ENCODE measurements at places on chromosomes 5 and 9.

GRCh38 chr9:93365427-93366118 is 85.9 kb upstream of the FAM120A start:
- DNase-seq, result no peak

- no peak for DNase-seq
Measured at GRCh38 chr5:56115589-56115988, 117.5 kb downstream of the ANKRD55 start.

DNA sequence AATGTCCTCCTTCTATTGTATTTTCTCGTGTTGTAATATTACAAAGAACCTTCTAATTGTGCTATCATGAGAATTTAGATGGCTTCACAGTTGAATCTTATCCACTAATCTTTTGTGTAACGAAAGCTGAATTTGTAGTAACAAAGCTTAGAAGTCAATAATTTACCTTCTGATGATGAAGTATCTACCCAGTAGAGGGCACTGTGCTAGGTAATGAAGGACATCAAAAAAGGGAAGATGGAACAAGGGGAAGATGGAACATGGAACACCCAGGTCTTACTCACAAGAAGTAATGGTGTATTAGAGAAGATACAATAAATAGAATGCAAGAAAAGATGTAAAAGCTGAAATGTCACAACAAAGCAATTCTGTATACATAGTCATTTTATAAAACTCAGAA is 131.0 kb upstream of the CCNG1 start:
- DNase-seq, result no peak

DNA sequence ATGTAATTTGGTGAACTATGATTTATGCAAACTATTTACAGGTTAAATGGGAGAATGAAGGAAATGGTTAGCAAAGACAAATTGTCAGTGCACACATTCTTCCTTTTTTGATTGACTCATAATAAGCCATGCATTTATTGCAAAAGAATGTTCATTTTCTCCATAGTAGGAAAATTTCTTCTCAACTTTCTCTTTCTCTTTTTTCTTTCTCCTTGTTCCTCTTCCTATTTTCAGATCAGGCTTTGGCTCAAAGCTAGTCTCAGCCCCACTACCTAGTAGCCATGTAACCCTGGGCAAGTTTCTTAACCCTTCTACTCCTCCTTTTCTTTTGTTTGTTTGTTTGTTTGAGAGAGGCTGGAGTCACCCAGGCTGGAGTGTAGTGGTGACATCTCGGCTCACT is 156.6 kb downstream of the PIK3R1 start:
- DNase-seq, result no peak

GRCh38 chr5:98402130-98402529 is 371.3 kb upstream of the RGMB start:
- no peak for DNase-seq

DNA sequence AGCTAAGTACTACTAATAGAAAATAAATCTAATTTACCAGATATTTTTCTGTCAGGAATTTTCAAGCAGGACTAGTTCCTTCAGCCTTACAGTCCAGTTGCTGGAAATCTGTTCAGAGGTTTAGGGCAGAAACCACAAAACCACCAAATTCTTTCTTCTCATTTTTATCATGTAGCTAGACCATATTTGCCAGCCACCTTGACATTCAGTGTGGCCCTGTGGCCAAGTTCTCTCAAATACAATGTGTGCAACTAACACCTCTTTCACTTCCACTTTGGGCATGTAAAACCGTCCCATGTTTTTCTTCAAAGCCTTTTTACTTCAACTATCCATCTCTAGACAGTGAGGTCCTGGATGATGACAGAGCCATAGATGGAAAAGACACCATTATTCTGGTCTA is 1133.2 kb upstream of the CDH18 start:
- DNase-seq, result no peak

- no peak for DNase-seq
Measured at GRCh38 chr9:86589273-86589672, 235.1 kb upstream of the TUT7 start.

DNA sequence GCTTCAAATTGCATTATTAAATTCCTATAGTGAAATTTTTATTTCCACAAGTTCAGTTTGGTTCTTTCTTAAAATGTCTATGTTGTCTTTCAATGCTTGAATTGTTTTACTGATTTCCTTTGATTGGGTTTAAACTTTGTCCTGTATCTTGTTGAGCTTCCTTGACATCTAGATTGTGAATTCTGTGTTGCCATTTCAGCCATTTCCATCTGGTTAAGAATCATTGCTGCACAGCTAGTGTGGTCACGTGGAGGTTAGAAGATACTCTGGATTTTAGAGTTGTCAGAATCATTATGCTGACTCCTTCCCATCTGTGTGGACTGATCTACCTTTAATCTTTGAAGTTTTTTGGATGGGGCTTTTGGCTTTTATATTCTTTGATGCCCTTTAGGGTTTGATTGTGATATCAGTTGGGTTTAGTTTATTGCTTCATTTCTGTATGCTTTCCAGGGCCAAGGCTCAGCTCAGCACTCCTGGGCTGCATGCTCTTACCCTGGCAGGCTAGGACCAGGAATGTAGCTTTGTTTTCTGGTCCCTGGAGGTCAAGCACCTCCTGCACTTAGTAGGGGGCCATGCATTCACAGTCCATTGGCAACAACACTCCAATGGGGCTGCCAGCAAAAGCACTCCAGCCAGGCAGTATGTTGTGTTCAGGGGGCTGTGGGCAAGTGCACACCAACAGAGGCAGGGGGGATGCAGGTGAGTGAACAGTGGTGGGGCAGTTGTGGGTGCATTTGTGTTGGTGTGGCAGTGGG is 141.4 kb downstream of the PRR16 start:
- no peak for DNase-seq

DNA sequence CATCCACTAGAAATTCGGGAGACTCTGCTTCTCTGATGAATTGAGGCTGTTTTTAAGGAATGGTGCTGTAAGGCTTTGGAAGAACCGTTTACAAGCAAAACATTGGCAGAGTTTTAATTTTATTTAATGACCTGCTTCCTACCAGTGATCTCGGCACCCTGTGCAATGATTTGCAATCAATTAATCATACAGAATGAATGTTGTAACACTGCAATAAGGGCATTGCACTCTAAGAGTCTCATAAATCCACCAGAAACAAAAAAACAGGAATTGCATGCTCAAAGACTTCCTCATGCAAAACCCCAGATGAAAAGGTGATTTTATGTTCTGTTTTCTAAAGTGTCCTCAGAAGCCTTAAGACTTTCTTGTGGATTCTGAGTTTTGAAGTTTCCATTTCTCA is 295.7 kb downstream of the ARHGEF28 start:
- no peak for DNase-seq

GRCh38 chr5:36200513-36200912 is 41.2 kb downstream of the NADK2 start:
- no peak for DNase-seq

GRCh38 chr5:74196233-74196632 is 444.3 kb downstream of the ENC1 start:
- DNase-seq, result no peak

DNA sequence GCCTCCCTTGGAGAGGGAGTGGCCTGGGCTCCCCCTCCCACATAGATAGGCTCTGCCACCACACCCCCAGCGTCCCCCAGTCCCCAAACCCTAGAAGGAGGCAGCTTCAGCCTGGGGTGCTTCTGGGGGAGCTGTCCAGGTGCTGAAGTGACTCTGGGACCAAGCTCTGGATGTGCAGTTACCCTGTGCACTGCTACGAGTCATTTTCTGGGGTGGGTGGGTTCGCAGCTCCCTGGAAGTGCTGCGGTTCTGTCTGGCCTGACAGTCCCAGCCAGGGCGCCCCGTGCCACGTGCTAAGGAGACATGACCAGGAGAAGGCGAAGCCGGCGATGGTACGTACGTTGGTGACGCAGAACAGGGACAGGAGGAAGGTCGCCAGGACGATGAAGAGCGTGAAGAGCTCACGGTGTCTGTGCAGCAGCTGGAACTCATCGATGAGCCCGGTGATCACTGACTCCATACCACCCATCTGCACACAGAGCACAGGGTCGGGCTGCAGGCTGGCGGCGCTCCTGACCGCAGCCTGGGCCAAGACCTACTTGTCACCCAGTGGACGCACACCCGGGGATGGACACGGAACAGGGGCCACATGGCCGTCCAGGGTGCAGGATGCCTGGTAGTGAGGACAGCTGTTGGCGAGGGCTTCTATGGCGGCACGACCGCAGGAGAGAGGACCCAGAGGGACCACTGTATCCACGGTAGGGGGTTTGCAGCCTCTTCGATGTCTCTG is 35.7 kb downstream of the SLC6A3 start:
- DNase-seq, result no peak

DNA sequence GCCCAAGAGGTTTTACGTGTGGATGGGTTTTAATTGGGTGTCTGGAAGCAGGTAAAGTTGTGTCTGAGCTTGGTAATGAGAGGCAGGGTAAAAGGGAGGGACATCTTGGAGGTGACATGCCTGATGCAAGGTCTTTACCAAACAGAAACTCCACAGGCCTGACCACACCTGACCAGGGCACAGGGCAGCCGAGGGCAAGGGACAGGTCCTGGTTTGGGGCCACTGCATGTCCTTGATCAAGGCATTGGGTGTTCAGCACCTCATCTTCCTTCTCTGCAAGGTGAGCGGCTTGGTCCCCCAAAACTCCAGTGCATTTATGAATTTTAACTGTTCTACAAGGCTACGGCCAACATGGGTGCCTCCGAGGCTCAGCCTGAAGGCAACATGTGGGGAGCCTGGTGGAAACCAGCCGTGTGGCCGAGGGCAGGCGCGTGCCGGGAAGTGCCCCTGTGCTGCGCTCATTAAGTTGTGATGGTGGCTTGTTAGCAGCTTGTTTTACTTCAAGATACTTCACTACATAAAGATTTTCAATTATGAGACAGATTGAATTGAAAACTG is 30.7 kb upstream of the LPCAT1 start:
- no peak for DNase-seq

GRCh38 chr9:132046456-132046855 is 33.2 kb downstream of the MED27 start:
- DNase-seq, result no peak

DNA sequence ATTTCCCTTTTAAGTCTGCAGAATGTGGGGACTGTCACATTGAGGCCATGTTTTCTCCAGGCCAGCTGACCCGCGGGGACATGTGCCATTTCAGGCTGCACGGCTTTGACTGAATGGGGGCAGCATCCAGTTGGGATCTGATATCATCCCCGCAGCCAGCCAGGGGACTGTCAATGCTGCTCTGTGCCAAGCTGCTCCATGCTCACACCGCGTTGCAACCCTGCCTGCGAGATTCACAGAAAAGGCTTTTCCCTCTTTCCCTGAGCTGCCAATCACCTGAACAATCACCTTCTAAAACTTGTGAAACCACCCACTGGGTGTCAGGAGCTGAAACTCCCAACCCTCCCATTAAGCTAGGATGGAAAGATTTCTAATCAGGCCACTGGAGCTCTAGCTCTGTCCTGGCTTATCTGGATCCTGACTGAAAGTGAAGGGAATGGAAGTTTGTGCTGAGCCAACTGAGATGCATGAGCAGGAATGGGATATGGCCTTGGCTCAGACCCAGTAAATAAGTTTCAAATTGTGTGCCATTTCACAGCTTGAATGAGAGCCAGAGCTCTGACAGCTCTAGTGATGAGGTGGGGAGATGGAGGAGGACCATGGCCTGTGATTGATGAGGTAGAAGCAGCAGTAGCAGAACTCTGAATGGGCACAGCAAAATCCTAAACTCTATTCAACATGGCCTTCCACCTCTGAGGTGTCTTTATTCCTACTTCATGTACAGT is 34.5 kb upstream of the ZNF366 start:
- DNase-seq, result no peak

DNA sequence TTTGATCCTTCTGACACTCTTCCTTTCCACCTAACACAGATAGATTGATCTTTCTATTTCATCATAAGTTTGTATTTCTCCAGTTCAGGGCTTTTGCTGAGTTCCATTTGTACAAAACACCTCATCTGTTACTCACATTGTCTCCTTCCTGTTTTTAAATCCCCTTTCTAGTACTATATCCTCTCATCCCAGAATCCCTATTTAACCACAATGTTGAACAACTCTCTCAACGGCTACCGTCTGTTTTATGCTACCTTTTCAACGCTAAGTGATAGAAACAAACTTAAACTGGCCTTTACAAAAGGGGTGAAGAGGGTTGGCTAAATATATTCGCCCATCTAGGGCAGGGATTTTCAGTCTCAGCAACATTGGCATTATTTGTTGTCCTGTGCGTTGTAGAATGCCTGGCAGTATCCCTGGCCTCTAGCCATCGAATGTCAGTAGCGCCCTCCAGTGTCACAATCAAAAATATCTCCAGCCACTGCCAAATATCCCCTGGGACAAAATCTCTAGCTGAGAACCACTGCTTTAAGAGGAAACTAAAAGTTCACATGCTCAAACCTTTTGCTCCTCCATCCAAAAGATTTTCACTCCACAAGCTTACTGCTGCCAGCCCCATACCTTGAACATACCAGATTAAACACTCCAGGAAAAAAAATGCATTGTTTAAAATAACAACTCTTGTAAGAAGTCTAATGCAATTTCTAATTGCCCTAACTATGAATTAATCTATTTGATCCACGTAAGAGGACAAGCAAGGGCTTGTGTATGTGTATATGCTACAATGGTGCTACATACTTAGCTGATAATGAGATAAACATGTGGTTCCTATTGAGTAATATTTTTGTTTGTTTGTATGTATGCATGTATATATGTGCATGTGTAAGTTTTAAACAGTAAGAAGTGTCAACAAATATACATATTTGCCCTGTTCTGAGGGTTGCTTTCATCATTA is 344.0 kb downstream of the PTPRD start:
- no peak for DNase-seq

- DNase-seq, result no peak
Measured at GRCh38 chr9:101032426-101032825, 3.9 kb downstream of the PLPPR1 start.

DNA sequence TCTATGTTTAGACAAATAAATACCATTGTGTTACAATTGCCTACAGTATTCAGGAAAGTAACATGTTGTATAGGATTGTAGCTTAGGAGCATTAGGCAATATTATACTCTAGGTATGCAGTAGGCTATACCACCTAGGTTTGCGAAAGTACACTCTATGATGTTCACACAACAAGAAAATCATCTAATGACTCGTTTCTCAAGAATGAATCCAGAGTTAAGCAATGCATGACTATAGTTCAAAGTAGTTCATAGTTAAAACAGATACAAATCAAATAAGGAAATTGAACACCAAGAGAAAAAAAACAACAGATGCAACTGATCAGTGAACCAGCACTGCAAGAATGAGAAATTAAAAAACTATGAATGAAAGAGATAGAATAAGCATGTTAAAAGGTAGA is 27.6 kb upstream of the ABLIM3 start:
- DNase-seq, result no peak

GRCh38 chr5:132787076-132787475 is 10.0 kb upstream of the SEPTIN8 start:
- DNase-seq, result no peak

- DNase-seq, result no peak
Measured at GRCh38 chr5:155508673-155509072, 495.1 kb downstream of the KIF4B start.

GRCh38 chr5:127298656-127299055 is 8.1 kb downstream of the MEGF10 start:
- no peak for DNase-seq

All from activated CD4-positive, CD25-positive, alpha-beta regulatory T cell (primary cell).